ENCODE measurements at places on chromosomes 7 and 10. TPM values are rescaled to one million over a fixed set of nuclear protein-coding genes. Genes with fewer than 3 reads are reported as not detected.

Gene DNAJC30
- 10.6 TPM for total RNA-seq

Gene PAPSS2
- total RNA-seq = 19.7 TPM

Gene UTF1
- total RNA-seq = not detected

Gene NODAL
- not detected for total RNA-seq

Gene PYROXD2
- 6.0 TPM for total RNA-seq

Gene C7orf33
- total RNA-seq = not detected

Gene GBX1
- not detected for total RNA-seq

Gene CFAP46
- 1.2 TPM for total RNA-seq

Gene CYP2C19
- total RNA-seq = not detected

Gene OPN1SW
- not detected for total RNA-seq

Gene TMEM184A
- 8.1 TPM for total RNA-seq

Gene WIPF3
- 0.48 TPM for total RNA-seq

Gene NUTM2E
- 0.43 TPM for total RNA-seq

Gene PCBD1
- 230 TPM for total RNA-seq

Gene DENND10
- 48.3 TPM for total RNA-seq

Gene PTPN12
- 98.5 TPM for total RNA-seq

Gene PAPOLB
- total RNA-seq = not detected

Gene VIPR2
- total RNA-seq = 0.02 TPM

All from A549 treated with AZD2906 at 1 μM for 4 hours (cell line).